H7 (cell line): ENCODE measurements at places on chromosomes 6 and 20.

- no peak for DNase-seq
These were observed 51.2 kb downstream of the YTHDF1 start for GRCh38 chr20:63164484-63165355.

GRCh38 chr6:28408076-28408802 lies 8.7 kb upstream of the ZSCAN12 start:
- DNase-seq, result no peak

GRCh38 chr6:107943626-107944439 lies 14.2 kb downstream of the SEC63 start:
- no peak for DNase-seq

GRCh38 chr20:63348828-63349515 lies 12.2 kb downstream of the CHRNA4 start:
- DNase-seq, result no peak
